ENCODE measurements at places on chromosomes 16 and 17. TPM values are rescaled to one million over a fixed set of nuclear protein-coding genes. Genes with fewer than 3 reads are reported as not detected.

DNAH2 gene
- 0.03 TPM for total RNA-seq

DNA sequence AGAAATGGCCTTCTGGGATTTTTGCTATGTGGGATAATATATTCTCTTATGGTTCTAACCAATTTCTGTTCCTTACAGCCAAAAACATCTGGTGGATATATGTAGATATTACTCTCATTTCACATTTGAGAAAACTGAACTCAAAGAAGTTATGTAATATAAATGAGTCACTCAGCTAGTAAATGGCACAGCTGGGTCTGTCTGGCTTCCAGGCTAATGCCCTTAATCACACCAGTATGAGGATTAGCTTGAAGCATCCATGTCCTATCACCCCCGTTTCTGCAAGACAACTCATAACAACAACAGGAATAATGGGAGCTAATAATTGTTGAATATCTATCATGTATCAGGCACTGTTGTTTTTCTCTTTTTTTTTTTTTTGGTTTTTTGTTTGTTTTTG, 34.4 kb upstream of the USP7 start:
- DNase-seq: no peak

GRCh38 chr17:37399265-37399803, 7.3 kb downstream of the ACACA start:
- no peak for DNase-seq

WNT9B gene
- total RNA-seq: 2.4 TPM

SEPTIN12 gene
- not detected for total RNA-seq

DNA sequence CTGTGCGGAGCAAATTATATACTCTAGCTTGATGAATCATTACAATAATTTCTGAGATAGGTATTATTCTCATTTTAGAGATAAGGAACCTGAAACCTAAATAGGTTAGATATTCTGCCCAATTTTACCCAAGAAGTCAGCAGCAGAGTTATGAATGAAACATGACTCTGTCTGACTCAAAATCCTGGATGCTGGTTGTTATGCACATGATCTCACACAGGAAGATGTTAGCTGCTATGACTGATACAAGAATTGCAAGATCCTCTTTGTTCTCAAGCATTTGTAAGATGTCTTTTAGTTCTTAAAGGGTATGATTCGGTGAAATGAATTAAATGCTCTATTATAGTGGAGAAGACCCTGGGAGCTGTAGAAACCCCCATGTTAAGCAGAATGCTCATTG, 447.8 kb downstream of the KIF2B start:
- DNase-seq: no peak

ESRP2 gene
- 0.33 TPM for total RNA-seq

GRCh38 chr17:28549236-28550132, 2.9 kb downstream of the UNC119 start:
- DNase-seq: no peak

DNA sequence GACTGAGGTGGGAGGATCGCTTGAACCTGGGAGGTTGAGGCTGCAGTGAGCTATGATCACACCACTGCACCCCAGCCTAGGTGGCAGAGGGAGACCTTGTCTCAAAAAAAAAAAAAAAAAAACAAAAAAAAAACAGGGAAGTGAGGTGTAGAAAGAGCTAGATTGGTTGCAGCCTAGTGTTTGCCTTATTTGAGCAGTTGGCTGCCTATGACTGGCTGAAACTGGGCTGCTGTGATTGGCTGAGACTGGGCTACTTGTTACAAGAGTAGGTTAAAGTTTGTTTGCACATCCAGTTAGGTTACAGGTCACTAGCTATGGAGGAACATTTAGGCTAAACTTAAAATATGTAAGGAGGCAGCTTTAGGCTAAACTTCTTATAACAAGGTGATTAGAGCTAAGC, 5.7 kb downstream of the DHRS7B start:
- no peak for DNase-seq

CCL8 gene
- total RNA-seq: not detected

DNA sequence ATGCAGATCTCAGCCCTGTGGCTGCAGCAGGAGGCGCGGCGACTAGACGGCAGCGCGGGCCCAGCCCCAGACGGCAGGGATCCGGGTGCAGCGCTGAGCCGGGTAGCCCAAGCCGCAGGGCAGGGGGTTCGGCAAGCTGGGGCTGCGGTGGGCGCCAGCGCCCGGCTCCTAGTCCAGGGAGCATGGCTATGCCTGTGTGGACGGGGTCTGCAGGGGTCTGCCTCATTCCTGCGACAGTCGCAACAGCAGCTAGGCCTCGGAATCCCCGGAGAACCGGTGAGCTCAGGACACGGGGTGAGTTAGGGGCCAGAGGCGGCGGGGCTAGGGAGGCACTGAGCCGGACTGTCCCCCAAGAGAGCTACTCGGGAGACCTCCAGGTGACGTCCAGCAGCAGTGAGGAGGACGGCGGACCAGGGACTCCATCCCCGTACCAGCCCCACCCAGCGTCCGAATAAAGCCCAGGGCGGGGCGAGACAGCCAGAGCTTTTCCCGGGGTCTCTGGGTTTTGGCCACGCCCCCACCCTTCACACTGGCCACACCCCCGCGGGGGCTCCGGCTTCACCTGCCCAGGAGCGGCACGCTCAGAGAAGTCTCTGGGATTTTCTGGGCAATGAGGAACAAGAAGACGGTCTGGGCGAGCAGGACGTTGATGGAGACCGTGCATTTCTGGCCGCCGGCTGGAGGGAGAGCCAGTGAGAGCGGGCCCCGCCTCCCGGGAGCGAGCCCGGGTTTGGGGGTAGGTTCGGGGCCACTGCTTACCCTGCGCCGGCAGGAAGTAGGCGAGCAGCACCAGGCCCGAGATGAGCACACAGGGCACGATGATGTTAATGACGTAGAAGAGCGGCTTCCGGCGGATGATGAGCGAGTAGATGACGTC, 1.1 kb downstream of the C17orf107 start:
- peak; percentile 77 for DNase-seq

DNA sequence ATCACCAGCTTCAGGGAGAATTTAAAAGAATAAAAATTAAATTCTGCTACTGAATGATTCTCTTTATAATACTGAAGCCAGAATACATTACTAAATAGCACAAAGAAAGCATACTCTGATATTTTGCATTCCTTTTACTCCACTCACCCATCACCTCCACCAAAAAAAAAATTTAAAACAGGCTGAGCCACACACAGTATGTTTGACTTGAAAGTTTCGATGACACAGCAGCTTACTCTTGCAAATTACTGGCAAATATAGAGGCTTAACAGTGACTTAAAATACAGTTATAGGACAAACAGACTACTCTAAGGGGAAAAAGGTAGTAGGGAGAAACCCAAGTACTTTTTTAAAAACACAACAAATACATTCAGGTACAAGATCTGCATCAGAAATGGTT, 39.2 kb downstream of the GPATCH8 start:
- no peak for DNase-seq

- no peak for DNase-seq
Measured at GRCh38 chr17:40168262-40168832, 8.9 kb upstream of the RAPGEFL1 start.

- DNase-seq: no peak
Measured at GRCh38 chr17:33202021-33202420, 91.1 kb downstream of the ASIC2 start.

DNA sequence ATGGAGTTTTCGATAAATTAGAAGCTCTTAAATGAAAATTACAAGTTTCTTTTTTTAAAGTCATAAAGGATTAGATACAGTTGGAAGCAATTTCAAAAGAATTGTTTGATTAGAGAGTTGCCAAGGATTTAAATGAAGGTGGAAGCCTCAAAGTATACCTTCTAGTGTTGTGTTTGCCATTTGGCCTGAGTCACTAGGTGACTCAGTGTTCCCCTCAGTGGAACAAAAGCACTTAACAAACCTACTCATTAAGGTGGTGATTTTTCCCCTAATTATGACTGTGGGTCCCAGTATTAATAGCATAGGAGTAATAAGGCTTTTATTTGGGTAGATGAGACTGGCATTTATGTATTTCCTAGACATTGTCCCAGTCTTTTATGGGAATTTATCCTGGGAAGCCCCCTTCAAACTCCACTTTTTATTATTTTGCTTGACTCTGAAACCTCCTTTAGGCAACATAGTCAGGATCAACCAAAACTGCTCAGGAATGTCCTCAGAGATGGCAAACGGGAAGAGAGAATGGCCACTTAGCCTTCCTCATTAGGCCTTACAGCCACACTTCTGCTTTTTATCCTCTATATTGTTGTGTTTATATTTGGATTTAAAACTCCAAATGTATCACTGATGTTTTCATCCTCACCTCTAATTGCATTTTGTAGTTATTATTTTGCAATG, 161.0 kb downstream of the FTO start:
- no peak for DNase-seq

KCNG4 gene
- not detected for total RNA-seq

FBXW10B gene
- 0.40 TPM for total RNA-seq

DNA sequence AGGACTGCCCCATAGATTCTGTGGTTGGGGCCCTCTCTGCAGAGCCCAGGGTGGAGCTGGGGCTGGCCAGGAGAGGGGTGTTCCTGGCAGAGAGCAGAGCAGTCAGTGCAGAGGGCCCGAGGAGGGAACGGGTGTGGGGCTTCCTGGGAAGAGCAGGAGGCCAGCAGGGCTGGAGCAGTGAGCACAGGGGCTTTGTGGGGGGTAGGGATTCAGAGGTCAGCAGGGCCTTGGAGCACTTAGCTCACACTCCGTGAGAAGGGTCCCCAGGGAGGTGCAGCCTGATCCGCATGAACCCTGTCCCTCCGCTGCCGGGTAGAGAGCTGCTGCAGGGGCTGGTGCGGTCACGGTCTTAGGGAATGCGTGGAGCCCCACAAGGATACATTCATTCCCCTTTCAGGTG, 113.0 kb upstream of the CIBAR2 start:
- no peak for DNase-seq

GRCh38 chr17:75250009-75250471, 11.4 kb downstream of the GGA3 start:
- DNase-seq: no peak

- DNase-seq: no peak
Measured at GRCh38 chr17:49277638-49278037, 47.1 kb upstream of the PHOSPHO1 start.

CCL11 gene
- 5.5 TPM for total RNA-seq

DHRS13 gene
- 2.2 TPM for total RNA-seq

MLKL gene
- total RNA-seq: 10.4 TPM

- no peak for DNase-seq
Measured at GRCh38 chr16:81590714-81591544, 146.3 kb downstream of the CMIP start.

DNA sequence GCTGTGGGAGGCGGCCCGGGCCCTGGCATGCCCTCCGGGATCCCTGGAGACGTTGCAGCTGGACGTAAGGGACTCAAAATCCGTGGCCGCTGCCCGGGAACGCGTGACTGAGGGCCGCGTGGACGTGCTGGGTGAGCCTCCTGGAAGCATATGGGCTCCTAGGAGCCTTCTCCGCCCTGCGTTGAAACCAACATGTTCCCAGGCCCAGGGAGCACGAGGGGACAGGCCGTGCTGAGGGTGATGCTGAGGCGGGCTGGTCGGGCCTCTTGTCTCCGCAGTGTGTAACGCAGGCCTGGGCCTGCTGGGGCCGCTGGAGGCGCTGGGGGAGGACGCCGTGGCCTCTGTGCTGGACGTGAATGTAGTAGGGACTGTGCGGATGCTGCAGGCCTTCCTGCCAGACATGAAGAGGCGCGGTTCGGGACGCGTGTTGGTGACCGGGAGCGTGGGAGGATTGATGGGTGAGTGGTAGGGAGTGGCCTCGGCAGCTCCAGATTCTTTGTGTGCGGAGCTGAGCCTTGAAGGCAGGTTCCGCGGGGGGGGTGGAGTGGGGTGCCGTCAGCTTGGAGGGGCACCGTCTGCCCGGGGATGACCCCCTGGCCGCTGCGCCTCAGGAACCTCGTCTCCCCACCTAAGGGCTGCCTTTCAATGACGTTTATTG, 567 bp downstream of the HSD17B1 start:
- peak; percentile 67 for DNase-seq

GRCh38 chr17:323721-324571, 28.7 kb downstream of the RPH3AL start:
- no peak for DNase-seq

DNA sequence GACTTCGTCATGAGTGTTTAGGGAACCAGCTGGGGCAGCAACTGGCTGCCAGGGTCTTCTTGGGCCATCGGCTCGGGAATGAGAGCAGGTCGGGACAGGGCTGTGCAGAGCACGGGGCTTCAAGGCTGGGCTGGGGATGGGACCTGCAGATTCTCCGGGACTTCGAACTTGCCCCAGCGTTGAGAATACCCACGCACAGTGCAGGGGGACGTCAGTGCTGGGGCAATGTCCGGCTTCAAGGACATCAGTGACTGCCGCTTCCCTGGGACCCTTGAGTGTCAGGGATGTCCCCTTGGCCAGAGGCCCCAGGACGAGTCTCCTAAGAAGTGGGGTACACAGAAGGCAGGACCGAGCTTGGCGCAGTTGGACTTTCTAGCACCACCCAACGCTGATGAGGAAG, 76.3 kb downstream of the MGAT5B start:
- peak; percentile 21 for DNase-seq

GRCh38 chr16:20874088-20874581, 26.0 kb downstream of the DCUN1D3 start:
- DNase-seq: no peak

DNA sequence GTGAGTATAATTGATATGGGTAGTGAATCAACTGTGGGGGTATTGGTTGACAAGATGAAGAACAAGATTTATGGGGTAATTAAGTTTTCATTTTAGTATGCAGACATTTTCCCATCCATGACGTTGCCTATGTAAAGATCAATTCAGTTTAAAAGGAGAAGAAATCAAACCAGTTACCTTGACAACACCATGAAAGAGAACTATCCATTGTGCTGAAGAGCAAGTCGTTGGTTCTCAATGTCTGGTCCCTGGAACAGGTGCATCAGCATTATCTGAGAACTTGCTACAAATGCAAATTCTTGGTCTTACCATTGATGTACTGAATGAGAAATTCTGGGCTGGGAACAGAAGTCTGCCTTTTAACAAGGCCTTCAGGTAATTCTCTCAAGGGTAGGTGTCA, 801 bp upstream of the OR4D2 start:
- no peak for DNase-seq

DNA sequence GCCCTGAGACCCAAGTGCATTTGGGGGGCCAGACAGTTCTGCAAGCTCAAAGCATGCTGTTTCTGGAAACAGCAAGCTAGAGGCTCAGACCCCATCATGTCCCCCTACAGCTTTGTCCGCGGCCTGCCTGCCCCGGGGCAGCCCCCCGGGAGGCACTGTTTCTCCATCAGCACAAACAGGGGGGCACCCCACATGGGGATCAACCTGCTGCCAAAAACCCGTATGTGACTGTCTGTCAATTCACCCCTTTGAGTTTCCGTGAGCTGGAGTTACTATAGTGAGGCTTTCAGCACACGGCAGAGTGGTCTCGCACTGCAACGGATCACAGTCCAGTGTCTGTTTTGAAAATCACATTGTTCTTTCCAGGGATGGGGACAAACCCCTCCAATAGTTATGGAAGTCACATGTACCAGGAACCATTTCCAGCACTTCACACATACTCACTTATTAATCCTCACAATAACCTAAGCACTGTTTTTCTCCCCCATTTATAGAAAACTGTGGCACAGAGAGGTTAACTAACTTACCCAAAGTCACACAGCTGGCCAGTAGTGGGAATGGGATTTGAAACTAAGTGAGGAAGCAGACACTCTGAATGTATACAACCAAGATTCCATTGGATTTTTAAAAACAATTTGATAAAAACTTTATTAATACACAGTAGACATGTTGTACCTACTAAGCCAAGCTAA, 269.0 kb downstream of the C16orf95 start:
- DNase-seq: no peak

All from right cardiac atrium (tissue), 5 donors.